ENCODE measurements at places on chromosomes 7 and 10. TPM values are rescaled to one million over a fixed set of nuclear protein-coding genes. Genes with fewer than 3 reads are reported as not detected.

DNA sequence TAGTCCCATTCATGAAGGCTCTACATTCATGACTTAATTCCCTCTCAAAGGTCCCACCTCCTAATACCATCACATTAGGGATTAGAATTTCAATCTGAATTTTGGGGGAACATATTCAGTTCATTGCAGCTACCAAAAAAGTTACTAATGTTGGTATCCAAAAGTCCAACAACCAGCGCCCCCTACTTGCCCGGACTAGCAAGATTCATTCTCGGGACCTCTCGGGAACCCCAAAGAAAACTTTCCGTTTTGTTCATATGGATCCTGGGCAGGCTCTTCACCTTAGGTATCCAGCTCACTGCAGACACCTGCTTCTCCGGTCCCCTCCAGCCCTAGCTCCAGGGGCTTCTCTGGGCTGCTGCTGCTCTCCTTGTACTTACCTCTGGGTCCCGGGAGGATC is 8.9 kb upstream of the GRK5 start:
- H3K27ac ChIP-seq, result no peak overlapping the region
- H3K27me3 ChIP-seq, result no peaks in the 10 kb centered on the region
- no peaks in the 10 kb centered on the region for H3K4me1 ChIP-seq
- no peaks in the 10 kb centered on the region for H3K36me3 ChIP-seq
- no peak for DNase-seq

- no peak overlapping the region for H3K27ac ChIP-seq
- no peaks in the 10 kb centered on the region for H3K36me3 ChIP-seq
- no peak for DNase-seq
- no peak overlapping the region for H3K4me3 ChIP-seq
- no peaks in the 10 kb centered on the region for H3K4me1 ChIP-seq
These were observed 223.2 kb upstream of the IGFBP3 start for GRCh38 chr7:46143949-46144917.

DNA sequence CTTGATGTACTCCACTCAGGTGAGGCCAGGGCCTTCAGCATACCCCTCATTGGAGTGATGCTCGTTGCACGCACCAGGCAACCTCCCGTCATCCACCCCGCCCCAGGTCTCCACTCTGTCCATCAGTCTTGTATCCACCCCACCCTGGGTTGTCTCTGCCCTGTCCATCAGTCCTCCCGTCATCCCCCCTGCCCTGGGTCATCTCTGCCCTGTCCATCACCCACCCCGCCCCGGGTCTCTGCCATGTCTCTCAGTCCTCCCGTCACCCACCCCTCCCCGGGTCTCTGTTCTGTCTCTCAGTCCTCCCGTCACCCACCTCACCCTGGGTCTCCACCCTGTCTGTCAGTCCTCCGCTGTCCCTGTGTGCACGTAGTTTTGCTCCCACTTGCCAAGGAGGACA is 59.9 kb downstream of the WDR37 start:
- no peak overlapping the region for H3K27ac ChIP-seq
- H3K27me3 ChIP-seq, result no peaks in the 10 kb centered on the region
- peaks cover 59% of the 10 kb centered on the region for H3K36me3 ChIP-seq
- H3K4me3 ChIP-seq, result no peak overlapping the region
- peaks cover 19% of the 10 kb centered on the region for H3K4me1 ChIP-seq

DNA sequence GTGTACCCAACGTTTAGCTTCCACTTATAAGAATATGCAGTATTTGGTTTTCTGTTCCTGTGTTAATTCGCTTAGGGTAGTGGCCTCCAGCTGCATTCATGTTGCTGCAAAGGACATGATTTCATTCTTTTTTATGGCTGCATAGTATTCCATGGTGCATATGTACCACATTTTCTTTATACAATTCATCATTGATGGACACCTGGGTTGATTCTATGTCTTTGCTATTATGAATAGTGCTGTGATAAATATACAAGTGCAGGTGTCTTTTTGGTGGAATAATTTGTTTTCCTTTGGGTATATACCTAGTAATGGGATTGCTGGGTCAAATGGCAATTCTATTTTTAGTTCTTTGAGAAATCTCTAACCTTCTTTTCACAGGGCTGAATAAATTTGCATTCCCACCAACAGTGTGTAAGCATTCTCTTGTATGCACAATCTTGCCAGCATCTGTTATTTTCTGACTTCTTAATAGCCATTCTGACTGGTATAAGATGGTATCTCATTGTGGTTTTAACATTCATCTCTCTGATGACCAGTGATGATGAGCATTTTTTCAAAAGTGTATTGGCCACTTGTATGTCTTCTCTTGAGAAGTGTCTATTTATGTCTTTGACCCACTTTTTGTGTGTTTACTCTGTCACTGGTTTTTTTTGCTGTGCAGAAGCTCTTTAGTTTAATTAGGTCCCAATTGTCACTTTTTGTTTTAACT is 72.5 kb upstream of the CC2D2B start:
- no peaks in the 10 kb centered on the region for H3K36me3 ChIP-seq
- H3K4me3 ChIP-seq, result no peak overlapping the region
- peaks cover 12% of the 10 kb centered on the region for H3K4me1 ChIP-seq
- DNase-seq, result no peak

GRCh38 chr7:27128034-27128433 is 2.5 kb downstream of the HOXA4 start:
- H3K4me3 ChIP-seq, result no peak overlapping the region
- H3K36me3 ChIP-seq, result no peaks in the 10 kb centered on the region
- no peak for DNase-seq
- peaks cover 6% of the 10 kb centered on the region for H3K4me1 ChIP-seq

DNA sequence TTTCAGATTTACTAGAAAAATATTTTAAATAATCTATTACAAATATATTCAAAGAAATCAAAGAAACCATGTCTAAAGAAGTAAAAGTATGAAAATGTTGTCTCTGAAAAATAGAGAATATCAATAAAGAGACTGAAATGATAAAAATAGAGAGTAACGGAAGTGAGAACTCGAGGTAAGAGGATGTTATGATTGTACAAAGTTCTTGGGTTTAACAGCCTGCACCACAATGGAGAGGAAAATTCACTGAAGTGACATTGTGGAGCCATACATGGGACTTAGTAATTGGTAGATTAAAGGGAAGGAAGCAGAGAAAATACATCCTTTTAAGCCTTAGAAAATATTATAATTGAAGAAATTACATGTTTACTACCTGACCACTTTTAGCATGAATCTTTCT is 77.9 kb downstream of the THSD7A start:
- no peaks in the 10 kb centered on the region for H3K27me3 ChIP-seq
- DNase-seq, result no peak
- no peaks in the 10 kb centered on the region for H3K36me3 ChIP-seq
- no peak overlapping the region for H3K4me3 ChIP-seq

GRCh38 chr7:65972976-65973375 is 9.0 kb downstream of the GUSB start:
- no peaks in the 10 kb centered on the region for H3K27me3 ChIP-seq
- H3K4me3 ChIP-seq, result no peak overlapping the region
- H3K4me1 ChIP-seq, result no peaks in the 10 kb centered on the region

FLNC gene
- not detected for total RNA-seq

HOXA3 gene
- total RNA-seq, result not detected

CYP2W1 gene
- not detected for total RNA-seq
